ENCODE measurements at places on chromosomes 16 and 17.

DNA sequence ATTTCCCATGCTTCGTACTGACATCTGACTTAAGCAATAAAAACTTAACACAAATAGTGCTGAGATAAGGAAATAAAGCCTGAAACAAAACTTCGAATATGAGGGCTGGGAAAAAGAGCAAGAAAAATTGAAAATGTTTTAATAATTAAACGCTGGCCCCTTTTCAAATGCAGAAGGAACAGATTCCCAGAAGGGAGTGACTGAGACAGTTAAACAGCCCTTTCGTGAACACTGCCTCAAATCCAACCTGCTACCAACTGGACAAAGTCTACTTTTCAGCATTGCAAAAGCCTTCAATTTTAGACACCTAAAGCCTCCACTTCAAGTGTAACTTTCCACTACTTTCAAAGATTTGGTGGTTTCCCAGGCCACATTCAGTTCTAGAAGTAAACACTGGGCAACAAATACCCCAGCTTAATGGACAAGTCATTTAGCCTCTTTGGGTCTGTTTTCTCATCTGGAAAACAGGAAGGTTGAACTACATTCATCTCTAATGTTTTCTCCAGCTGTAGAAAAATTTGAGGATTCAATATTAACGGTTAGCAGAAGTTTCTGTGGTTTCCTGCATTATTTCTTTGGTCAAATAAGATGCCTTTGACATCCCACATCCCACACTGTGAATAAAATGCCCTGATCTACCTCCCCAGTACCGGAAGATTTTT lies 11.8 kb downstream of the RFFL start:
- no peak for DNase-seq

DNA sequence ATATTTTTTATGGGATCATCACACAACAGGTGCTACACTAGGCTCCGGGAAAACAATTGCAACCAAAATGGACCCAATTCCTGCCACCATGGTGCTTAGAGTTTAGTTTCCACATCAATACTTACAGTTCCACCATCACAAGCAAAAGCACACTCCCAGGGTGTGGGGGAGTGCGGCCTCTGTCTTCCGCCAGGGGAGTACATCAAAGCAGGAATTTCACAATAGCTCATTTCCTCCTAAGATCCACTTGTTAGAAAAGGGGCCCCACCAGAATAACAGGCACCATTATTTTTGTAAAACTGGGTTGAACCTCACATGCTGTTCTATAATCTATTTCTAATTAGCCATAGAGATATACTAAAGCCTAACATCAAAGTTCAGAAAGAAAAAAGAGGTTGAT lies 44.3 kb upstream of the PSMD7 start:
- no peak for DNase-seq

DNA sequence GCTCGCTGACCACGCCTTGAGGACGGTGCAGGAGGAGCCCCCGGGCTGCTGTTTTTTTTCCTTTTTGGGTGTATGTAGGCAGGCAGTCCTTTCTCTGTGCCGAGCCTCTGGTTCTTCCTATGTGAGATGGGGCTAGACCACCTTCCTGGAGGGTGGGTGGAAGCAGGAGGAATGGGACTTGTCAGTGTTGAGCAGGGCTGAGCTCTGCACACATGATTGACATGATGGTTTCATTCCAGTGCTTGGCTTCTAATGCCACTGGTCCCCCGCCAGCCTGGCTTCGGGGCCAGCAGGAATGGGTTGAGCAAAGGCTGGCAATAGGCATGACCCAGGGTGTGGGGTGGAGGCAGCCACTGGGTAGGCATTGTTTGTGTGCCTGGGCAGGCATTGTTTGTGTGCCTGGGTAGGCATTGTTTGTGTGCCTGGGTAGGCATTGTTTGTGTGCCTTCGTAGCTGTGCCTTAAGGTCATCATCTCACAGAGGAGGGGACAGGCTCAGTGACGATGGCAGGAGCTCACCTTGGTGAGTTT lies 14.2 kb upstream of the ADCY7 start:
- DNase-seq, result no peak

DNA sequence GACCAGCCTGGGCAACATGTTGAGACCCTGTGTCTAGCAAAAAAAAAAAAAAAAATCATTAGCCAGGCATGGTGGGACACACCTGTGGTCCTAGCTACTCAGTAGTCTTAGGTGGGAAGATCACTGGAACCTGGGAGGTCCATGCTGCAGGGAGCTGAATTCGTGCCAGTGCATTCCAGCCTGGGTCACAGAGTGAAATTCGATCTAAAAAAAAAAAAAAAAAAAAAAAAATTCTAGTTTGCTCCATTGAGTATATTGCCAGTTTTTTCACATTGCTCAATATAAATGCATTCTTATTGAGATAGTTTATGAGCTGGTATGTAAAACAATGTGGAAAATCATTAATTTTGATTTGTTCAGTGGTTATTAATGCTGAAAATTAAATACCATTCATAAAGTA lies 52.0 kb downstream of the ABHD15 start:
- no peak for DNase-seq

DNA sequence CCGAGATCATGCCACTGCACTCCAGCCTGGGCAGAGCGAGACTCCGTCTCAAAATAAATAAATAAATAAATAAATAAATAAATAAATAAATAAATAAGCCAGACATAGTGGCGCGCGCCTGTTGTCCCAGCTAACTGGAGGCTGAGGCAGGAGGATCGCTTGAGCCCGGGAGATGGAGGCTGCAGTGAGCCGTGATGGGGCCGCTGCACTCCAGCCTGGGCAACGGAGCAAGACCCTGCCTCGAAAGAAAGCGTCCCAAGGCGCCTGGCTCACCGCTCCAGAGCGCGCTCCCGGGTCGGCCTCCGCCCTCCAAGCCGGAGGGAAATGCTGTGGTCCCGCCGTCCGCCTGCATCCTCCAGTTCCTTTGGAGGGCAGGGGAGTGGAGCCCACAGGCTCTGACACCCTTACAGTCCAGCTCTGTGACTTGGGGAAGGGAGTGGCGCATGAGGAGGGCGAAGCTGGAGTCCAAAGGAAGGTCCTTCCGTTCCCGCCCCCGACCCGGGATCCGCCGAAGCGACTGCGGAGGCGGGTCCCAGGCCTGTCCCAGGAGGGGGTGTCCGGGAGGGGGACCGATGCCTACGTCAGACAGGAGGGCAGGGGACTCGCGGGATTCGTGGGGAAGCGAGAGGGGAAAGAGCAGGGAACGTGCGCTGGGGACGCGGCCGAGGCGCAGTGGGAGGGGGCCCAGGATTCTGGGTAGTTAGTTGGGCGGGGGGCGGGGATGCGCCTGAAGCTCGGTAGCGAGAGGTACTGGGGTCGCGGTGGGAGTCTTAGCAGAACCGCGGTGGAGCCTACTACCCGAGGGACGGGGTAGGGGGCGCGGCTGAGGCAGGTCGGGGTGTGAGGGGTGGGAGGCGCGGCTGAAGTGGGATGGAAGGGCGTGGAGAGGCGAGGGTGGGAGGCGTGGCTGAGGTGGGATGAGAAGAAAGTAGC lies 8.4 kb upstream of the TRPV2 start:
- DNase-seq, result no peak

GRCh38 chr17:416293-417206 lies 63.9 kb upstream of the RPH3AL start:
- DNase-seq, result peak; percentile 35

GRCh38 chr17:42679492-42680330 lies 1.9 kb downstream of the CCR10 start:
- peak; percentile 56 for DNase-seq

DNA sequence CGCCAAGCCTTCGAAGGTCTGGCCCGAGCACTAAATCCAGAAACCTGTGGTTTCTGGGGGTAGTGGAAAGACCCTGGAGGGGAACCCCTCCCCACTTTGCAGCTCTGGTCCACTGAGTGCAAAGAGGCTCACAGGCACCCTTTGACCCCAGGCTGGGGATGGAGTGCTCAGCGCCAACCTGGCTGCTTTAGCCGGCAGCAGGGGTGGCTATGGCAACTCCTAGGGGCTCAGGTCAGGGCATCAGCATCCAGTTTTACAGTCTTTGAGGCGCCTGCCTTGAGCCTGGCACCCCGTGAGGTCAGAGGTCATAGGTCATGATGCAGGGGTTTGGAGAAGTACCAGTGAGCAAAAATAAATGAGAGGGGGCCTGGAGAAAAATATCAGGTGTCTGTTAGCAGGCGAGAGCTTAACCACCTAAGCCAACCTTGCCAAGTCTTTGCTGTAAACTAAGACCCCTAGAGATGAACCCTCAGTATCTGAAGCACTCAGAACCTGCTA lies 17.9 kb downstream of the CA7 start:
- no peak for DNase-seq

- no peak for DNase-seq
Observed at GRCh38 chr16:61289141-61289540, 747.1 kb downstream of the CDH8 start.

DNA sequence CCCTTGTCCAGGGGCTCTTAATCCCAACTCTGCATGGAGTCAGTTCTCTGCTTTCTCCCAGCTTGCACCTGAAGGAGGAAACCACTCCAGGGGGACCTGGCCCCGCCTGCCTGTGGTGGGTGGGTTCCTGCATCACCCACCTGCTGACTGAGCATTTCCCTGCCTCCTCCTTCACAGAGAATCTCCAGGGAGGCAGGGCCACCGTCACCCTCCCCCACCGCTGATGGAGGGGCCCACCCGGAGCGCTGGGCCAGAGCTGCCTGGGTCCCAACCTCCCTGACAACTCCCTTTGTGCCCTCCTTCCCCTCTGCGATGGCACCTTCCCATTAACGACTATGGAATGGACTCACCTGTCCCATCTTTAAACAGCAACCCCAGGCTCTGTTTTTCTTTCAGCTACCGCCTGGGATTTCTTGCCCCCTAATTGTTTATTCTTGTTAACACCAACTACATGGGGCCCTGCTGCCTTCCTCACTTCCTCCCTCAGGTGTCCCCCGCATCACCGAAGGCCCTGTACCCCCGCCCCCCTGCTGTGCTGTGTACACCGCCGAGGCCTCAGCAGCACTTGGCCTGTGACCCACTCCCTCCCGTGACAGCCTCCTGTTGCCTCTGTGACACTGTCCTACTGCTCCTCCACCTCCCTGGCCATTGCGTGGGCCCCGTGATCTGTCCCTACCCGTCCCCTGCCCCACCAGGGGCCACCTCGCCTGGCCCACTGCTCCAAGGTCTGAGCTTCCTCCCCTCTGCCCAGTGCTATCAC lies 842 bp upstream of the TEDC2 start:
- no peak for DNase-seq

GRCh38 chr17:82400206-82400605 lies 17.9 kb upstream of the HEXD start:
- no peak for DNase-seq

GRCh38 chr17:33941744-33942143 lies 313.3 kb upstream of the CCL2 start:
- DNase-seq, result no peak

DNA sequence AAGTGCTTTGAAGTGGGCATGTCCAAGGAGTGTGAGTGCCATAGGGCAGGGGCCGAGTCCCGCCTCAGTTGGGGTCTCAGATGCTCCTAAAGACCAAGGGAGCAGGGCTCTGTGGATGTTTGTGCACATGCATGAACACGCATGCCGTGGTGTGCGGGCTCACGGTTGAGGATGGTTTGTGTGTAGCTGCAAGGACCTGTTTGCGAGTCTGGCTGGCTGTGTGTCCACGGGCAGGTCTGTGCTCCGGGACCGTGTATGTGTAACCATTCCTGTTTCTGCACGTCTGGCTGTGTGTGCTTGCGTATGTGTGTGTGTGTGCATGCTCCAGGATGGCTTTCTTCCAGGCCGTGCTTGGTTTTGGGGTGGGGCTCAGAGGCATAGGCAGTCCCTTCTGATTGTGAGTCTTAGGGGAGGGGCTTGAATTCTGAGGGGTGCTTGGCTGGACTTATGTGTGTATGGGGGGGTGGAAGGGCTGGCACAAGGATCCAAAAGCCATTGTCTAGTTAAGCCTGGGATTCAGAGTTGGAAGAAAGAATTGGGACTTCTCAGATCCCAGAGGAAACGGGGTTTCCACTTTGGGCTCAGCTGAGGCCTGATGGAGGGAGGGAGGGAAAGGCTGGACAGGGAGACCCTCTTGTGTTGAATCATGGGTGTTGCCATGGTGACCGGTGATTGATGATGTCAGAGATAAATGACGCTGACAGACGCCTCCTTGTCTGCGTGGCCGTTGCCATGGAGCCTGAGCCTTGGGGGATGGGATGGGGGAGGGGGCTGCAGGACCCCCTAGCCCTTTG lies 14.4 kb downstream of the GJD3 start:
- no peak for DNase-seq

DNA sequence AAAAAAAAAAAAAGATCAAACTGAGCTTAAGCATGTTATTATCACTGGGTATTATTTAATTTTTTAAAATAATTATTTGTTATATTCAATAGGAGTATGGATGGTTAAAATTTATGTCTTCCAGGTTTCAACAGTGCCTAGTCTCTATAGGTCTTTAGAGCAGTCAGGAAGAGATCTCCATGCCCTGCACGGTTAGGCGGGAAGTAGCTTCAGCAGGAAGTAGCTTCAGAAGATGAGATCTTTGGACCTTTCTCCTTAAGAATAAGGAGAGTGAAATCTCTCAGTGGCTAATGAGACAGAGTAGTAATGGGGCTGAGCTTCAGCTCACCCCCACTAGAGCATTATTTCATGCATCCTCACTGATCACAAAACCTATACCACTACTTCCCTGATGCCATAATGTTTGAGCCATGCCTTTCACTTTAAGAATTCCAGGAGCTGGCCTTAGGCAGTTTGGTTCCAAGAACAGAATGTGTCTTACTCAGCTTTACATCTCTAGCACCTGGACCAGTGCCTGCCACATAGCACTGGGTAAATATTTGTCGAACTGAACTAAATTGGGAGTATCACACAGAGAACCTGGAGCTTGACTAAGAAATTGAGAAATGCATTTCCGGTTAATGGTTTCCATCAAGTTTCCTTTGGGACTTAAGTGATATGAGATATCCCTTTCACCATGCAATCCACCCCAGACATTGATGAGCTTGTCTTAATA lies 43.5 kb downstream of the SCPEP1 start:
- no peak for DNase-seq

DNA sequence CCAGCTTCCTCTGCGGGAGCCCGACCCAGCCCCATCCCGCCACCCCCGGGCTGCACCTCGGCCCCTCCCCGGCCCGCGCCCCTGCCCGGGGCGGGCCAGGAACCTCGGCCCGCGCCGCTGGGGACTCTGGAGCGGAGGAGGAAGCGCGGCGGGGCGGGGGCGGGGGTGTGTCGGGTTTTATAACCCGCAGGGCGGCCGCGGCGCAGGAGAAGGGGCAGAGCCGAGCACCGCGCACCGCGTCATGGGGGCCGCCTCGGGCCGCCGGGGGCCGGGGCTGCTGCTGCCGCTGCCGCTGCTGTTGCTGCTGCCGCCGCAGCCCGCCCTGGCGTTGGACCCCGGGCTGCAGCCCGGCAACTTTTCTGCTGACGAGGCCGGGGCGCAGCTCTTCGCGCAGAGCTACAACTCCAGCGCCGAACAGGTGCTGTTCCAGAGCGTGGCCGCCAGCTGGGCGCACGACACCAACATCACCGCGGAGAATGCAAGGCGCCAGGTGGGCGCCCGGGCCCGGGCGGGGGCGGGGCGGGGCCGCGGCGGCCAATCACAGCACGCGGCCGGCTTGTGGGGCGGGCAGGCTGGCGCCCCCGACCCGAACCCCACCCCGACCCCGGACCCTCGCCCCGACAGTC lies at the start of gene ACE:
ACE (plus strand) TSS at position 208 of the 626 bp plus-strand sequence; CDS start at position 242, 34 bp downstream.
- DNase-seq, result no peak
